RWPE2 (cell line): ENCODE measurements at places on chromosomes 11 and 22.

DNA sequence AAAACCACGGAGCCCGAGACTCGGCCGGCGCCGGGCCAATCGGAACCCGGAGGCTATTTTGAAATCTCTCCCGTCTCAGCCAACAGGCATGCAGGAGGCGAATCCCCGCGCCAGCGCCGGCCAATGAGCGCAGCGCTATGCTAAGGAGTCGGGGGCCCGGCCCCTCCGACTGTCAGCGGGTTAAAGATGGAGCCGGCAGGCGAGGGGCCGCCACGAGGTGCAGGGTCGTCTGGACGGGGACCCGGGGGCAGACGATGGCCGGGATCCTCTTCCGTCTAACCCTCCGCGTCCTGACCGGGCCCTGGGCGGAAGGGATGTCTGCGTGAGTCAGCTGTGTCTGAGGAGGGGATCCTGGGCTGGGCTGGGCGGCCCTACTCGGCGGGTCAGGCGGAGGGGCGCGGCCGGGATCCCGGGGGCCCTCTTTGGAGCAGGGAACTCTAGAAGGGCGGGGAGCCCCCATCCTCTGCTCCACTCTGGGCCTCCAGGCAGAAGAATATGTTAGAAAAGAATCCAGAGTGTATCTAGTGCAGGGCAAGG lies 10.0 kb downstream of the SDF2L1 start:
- peak; percentile 88 for DNase-seq

GRCh38 chr11:69242266-69242920 lies 51.6 kb upstream of the MYEOV start:
- DNase-seq, result no peak

DNA sequence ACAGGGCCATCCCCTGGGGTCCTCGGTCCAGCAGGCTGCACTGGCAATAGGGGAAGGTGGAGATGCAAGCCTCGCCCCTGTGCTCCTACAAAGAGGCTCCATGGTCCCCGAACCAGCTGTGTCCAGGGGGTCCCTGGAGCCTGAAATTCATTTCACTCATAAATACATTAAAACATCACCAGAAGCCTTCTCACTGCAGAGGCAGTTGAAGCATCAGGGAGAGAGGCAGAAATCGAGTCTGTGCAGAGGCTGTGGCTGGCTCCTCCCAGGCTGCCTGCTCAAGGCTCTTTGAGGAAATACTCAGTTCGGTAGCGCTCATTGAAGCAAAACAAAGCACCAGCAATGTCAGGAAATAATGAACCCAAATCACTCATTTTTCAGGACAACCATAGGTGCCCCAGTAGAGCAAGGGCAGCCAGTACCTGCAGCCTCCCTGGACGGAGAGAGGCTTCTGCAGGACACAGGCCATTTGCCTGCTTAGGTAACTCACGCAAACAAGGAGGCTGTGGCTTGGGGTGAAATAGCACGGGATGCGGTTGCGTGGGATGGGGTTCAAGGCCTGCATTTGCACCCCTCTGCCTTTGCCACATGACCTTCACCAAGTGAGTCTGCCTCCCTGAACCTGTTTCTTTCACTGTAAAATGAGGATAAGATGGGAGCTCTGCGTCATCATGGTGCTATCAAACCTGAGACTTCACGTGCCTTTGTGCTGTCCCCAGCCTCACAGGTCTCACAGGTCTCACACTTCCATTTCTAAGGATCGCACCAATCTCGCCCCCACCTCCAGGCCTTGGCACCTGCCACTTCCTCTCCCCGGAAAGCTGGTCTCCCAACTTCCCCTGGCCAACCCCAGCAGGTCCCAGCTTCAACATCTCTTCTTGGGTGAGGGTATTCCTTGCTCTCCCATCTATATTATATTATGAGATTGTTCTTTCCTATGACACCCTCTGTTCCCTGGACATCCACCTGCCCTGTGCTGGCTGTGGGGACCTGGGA lies 84.3 kb upstream of the SHISAL1 start:
- peak; percentile 25 for DNase-seq

GRCh38 chr11:20089796-20090653 lies 70.2 kb downstream of the DBX1 start:
- DNase-seq, result no peak
